ENCODE measurements at places on chromosomes 4 and X.
A peak's percentile ranks its signal among the peaks of the same experiment; 100 is the strongest.

GRCh38 chrX:71195964-71196649, 26.9 kb upstream of the GJB1 start:
- DNase-seq, result no peak

DNA sequence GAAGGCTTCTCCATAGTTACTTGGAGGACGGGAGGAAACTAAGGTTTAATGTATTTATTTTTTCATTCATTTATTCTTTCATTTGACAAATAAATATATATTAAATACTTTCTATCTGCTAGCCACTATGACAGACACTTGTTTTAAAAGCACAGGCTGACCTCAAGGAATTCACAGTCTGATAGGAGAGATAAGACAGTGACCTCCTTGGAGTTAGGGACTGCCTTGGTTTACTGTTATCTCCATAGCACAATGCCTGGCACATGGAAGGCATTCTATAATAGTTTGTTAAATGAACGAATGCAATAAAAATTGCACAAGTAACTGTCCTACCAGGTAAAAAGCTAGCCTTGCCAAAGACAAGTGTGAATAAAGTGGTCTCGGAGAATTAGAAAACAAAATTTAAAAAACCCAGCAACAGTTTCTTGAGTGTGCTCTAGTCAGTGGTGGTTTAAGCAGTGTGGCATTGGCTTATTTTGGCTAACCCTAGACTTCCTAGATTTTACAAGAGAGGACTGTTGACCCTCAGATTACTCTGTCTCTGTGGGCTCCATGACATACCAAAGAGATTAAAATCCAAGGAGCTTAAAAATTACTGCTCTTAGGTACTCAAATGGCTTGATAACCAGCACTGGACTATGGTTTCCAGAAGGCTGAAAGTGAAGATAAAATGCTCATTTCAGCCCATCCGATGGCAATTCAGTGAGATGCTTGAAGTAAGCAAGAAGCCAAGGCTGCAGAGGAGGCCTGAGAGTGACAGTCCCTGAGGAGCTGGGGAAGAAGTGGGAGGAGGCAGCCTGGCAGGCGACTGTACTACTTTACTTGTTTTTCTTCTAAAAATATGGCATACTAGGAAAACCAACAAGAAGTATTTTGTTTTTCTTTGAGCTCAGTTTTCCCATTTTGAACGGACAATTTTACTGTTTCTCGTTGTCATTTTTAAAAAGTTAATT, 9.6 kb downstream of the AFP start:
- DNase-seq, result no peak

DNA sequence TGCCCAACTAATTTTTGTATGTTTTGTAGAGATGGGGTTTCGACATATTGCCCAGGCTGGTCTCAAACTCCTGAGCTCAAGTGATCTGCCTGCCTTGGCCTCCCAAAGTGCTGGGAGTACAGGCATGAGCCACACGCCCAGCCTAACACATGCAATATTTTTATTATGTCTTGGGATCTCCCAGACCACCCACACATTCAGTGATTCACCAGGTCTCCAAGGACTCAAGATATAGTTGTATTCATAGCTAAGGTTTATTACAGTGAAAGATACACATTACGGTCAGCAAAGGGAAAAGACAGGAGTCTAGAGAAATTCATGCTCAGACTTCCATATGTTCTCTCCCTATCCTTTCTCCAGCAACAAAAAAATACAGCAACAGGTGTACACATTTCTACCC, 25.5 kb upstream of the FAM120C start:
- DNase-seq, result no peak

DNA sequence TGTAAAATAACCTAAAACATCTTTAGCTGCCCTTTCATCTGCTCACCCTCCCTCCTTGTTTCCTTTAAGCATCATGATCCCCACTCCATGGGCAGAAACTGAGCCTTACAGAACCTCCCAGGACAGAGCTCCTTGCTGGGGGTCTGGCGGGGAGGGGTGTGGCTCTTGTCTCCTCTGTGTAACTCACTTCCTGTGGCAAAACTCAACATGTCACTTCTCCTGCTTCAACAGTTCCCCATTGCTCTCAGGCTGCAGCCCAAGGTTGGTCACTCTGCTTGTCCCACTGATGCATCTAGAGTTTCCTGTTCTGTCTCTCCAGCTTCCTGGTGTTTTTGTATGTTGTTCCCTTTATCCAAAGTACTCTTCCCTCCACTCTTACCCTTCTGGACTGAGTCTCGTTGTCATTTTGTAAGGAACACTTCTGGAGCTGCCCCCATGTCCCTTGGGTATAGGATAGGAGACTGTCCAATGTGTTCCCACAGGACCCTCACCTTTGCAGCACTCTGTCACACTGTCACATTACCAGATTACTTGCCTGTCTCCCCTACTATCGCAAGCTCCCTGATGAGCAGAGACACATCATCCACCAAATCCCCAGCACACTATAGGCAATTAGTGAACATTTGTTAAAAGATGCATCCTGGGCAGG, 19.6 kb downstream of the TMEM31 start:
- DNase-seq, result no peak

DNA sequence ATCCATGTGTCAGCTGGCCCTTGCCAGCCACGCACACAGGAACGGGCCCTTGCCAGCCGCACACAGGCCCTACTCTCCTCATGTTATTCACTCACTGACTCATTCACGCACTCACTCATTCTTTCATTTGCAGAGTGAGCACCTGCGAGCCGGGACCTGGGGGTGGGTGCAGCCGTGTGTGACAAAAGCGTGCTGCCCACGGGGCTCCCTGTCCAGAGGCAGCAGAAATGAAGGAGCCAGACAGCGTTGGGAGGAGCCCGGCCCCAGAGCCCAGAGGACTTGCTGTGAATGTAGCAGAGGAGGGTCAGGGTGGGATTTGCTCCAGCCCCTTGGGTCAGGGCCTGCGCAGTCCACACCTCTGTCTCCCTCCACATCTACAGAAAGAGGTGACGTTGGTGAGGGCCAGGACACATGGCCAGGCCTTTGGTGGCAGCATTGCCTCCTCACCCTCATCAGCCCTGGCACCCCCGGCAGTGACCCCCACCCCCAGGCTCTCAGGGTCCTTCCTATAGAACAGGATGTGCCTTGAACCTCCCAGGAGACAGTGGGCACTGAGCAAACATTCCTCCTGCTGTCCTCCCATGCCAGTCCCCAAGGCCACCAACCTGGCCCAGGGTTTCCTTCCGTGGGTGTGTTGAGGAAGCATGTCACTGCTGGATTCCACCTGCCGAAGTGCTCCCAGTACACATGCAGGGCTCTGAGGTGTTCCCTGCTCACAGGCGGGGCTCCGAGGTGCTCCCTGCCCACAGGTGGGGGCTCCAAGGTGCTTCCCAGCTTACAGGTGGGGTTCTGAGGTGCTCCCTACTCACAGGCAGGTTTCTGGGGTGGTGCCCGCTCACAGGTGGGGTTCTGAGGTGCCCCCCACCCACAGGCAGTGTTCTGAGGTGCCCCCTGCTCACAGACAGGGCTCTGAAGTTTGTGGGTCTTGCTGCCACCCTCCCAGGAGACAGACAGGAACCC, 105.7 kb downstream of the HMX1 start:
- no peak for DNase-seq

DNA sequence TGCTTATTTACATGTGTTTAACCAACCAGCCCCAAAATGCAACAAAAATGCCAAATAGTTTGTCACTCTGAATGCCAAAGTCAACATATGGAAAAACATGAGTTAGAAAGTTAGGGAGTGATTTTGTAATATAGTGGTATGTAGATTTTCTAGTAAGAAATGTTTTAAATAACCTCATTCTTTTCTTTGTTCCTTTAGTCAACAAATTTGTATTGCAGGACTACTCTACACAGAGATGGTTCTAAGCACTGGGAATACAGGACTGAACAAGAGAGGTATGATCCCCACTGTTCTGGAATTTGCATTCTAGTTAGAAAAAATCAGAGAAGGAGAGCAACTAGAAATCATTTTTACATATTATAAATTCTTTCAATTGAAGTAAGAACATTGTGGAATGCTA, 218.8 kb upstream of the ANXA10 start:
- no peak for DNase-seq

DNA sequence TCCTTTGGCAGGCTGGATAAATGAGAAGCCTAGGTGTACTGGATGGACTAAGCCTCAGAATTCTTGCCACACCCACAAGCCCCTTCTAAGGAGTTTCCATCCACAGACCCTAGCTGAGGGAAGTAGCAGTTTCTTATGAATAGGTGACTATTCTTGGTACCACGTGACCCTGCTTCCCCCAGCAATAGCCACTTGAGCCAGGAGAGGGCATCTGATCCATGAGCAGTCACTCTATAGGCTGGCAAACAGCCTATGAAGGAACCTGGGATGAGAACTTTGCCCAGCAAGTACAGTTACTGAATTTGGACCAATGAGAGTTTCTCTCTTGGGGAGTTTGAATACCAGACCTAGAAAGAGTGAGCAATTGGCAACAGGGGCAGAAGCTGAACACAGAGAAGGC, 84.0 kb downstream of the RTL9 start:
- no peak for DNase-seq

GRCh38 chr4:89922848-89923416, 28.3 kb downstream of the MMRN1 start:
- no peak for DNase-seq

GRCh38 chrX:132875650-132876522, 82.5 kb downstream of the HS6ST2 start:
- DNase-seq, result no peak

- DNase-seq, result no peak
These were observed 21.3 kb downstream of the PLRG1 start for GRCh38 chr4:154528869-154529268.

DNA sequence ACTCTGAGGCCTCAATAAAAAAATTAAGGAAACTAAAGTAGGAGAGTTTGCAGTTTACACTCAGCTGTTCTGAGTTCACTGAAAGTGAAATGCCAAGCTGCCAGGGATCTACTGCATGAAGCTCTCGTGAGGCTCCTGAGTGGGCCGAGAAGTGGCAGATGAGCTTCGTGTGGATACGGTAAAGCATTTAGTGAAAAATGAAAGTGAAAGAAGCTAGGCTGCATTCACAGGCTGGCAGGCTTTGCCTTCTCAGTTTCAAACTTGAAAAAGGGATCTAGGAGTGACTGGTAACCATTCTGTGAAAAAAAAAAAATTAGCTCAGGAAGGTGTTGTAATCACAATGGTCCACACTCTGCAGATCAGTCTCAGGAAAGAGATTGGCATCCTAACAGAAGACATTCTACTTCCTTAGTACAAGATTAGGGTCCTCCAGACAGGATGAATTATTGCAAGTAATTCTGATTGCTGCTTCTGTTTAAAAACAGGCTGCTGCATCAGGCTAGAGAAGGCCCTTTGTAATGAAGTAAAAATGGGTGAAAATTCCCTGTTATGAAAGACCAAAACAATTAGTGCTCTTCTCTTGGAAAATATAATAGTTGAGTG, 679.9 kb downstream of the RPA4 start:
- peak; percentile 0 for DNase-seq

- DNase-seq, result no peak
These were observed 41.8 kb downstream of the INTS12 start for GRCh38 chr4:105666693-105667092.

DNA sequence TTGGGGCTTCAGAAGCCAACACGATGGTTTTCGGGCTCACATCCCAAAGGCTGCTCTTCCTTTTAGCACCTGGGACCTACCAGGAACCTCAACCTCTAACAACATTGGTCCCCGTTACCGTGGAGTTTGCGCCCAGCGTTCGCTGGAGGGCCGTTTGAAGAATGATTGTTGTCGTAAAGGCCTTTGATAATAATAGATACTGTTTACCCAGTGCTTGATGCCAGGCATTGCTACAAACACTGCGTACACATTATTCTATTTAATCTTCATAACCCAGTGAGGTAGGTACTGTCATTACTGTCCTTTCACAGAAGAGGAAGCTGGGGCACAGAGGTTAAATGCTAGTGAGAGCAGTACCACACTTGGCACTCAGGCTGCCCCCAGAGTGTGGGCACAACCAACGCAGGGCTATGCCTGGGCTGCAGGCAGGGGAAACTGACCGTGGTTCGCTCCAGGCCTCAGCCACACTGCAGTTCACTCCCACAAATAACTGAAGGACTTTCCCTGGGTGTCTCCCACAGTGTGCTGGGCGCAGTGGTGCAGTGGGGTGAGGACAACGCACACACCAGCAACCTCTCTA, 1.0 kb upstream of the ACSL1 start:
- no peak for DNase-seq

DNA sequence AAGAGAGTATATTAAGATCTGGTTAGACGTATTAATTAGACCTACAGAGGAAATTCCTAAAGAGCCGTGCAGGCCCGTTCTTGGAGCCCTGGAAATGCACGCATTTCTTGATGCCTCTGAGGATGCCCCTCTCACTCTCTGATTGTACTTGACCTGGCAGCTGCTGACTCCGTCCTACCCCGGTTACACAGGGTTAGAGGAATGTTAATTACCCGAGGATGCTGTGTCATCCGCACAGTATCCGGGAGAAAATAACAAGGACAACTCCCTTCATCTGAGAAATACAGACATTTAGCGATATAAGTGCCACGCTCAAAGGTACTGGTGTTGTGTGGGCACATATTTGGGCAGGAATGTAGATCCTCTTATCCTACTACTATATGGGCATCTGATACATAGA, 404.6 kb upstream of the FAT1 start:
- DNase-seq, result no peak

GRCh38 chr4:11774346-11774745, 345.7 kb upstream of the HS3ST1 start:
- no peak for DNase-seq

- DNase-seq, result no peak
These were observed 30.9 kb downstream of the RASSF6 start for GRCh38 chr4:73589261-73589847.

DNA sequence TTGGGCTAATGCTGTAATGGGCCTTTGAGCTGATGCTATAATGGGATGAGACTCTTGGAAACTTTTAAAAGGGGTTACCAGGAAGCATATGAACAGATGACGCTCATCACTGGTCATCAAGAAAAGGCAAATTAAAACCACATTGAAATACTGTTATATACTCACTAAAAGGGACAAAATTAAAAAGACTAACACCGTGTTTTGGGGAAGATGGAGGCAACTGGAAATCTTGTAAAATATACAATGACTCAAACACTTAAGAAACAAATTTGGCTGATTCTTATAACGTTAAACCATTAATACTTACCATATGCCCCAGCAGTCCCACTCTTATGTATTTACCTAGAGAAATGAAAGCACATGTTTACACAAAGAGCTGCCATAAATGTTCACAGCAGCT, 207.2 kb upstream of the GPRIN3 start:
- no peak for DNase-seq

DNA sequence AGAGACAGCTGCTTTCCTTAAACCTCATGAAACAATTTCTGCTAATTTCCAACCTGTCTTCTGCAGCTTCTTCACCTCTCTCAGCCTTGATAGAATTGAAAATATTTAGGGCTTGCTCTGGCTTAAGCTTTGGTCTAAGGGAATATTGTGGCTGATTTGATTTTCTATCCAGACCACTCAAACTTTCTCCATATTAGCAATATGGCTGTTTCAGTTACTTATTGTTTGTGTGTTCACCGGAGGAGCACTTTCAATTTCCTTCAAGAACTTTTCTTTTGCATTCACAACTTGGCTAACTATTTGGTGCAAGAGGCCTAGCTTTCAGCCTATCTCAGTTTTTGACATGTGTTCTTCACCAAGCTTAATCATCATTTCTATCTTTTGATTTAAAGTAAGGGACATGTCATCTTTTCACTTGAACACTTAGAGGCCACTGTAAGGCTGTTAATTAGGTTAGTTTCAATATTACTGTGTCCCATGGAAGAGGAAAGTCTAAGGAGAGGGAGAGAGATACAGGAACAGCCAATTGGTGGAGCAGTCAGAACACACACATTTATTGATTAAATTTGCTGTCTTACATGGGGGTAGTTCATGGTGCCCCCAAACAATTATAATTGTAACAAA, 213.2 kb downstream of the RASL11B start:
- DNase-seq, result no peak

- no peak for DNase-seq
These were observed 104.1 kb downstream of the PHOX2B start for GRCh38 chr4:41644288-41644914.

- no peak for DNase-seq
These were observed 4.0 kb upstream of the PDGFRA start for GRCh38 chr4:54224996-54225597.
